ENCODE measurements at places on chromosomes 13 and 19.

DNA sequence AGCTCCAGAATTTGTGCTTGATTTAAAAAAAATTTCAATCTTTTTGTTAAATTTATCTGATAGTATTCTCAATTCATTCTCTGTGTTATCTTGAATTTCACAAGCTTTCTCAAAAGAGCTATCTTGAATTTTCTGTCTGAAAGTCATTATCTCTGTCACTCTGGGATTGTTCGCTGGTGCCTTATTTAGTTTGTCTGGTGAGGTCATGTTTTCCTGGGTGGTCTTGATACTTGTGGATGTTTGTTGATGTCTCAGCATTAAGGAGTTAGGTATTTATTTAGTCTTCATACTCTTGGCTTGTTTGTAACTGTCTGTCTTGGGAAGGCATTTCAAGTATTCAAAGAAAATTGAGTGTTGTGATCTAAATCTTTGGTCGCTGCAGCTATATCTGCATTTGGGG, 106.3 kb downstream of the TNFSF13B start:
- no peak for DNase-seq

GRCh38 chr19:5138606-5139582, 170.0 kb downstream of the KDM4B start:
- peak; percentile 87 for DNase-seq

DNA sequence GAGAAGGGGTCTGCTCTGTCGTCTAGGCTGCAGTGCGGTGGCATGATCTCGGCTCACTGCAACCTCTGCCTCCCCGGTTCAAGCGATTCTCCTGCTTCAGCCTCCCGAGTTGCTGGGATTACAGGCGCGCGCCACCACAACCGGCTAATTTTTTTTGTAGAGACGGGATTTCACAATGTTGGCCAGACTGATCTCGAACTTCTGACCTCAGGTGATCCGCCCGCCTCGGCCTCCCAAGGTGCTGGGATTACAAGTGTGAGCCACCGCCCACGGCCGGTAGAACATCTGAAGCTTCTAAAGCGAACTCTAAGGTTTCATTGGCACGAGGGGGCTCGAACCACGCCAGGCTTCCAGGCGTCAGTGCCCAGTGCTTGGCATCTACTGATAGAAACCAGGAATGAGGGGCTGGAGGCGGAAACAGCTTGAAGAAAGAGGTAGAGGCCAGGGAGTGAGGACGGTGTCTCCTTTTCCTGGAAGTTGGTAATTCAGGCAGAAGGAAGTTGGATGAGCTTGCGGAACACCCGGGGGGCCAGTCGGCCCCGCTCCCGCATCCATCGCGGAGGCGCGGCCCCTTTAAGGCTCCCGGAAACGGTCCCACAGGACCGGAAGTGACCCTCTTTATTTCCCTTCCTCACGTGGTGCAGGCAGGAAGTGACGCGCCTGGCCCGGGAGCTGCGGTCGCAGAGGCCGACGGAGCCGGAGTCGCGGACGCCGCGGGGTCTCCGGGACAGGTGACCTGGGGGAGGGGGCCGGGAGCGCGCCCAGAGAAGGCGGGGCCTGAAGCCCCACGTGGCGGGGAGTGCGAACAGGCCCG, at the start of gene CCDC9:
CCDC9 (plus strand) TSS at position 647 of the 814 bp plus-strand sequence. CDS start 1,876 bp downstream, outside the sequence.
- DNase-seq: peak; percentile 84

DNA sequence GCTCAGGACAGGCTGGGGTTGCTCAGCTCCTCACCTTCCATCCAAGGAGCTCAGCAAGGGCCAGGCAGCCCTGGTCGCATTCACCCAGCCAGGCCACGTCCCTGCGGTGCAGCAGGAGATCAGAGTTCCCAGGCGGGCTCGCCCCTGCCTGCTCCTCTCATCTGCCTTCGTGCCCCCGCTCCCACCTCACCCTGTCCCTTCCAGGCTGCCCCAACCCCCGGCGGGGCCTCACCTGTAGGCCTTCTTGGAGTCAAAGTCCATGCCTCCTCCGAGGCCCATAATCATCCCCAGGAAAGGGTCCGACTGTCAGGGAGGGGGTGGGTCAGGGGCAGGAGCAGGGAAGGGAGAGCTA, 1.3 kb upstream of the RINL start:
- DNase-seq: no peak

DNA sequence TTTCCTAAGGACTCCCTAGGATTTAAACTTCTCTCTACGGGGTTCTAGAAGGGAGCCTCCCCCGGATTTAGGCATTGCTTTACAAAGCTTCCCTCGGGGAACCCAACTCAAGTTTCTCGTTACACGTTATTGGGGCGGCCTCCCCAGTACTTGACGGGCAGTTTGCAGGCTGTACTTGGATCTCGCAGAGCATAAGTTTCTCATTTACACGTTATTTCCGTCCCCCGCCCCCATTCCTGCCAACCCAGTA, 584 bp downstream of the SMG9 start:
- DNase-seq: peak; percentile 50

DNA sequence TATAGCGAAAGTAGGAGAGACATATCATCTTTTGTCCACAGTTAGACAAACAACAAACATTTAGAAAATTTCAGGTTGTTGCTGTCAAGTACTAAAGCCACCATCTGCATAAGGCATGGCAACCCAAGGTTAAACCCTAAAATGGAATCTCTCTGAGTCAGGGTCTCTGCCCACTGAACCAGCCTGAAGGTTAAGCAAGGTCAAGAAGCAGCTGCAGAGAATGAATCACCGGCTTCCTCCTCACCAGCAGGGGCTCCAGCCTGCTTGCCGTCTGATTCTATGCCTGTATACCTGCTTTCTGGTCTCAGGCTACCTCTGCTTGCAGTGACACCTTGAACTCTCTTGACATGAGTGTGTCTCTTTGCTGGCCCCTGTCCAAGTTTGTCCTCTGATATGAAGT, 726.2 kb upstream of the SGCG start:
- no peak for DNase-seq

DNA sequence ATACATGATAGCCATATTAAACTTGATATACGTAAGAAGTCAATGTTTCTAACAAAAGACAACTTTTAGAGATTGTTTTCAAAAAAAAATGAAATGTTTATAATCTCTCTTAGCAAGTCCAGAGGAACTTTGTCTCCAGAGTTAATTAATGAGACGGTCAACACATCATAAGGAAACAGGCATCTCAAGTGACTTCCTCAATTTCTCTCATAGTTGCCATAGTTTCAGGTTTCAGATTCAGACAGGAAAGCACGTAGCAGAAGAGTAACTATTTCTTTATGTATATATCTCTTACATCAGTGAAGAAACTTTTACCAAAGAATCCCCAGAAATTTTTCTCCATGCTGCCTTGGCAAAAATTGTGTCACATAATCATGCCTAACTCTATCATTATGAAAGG, 159.6 kb upstream of the ATXN8OS start:
- DNase-seq: no peak

DNA sequence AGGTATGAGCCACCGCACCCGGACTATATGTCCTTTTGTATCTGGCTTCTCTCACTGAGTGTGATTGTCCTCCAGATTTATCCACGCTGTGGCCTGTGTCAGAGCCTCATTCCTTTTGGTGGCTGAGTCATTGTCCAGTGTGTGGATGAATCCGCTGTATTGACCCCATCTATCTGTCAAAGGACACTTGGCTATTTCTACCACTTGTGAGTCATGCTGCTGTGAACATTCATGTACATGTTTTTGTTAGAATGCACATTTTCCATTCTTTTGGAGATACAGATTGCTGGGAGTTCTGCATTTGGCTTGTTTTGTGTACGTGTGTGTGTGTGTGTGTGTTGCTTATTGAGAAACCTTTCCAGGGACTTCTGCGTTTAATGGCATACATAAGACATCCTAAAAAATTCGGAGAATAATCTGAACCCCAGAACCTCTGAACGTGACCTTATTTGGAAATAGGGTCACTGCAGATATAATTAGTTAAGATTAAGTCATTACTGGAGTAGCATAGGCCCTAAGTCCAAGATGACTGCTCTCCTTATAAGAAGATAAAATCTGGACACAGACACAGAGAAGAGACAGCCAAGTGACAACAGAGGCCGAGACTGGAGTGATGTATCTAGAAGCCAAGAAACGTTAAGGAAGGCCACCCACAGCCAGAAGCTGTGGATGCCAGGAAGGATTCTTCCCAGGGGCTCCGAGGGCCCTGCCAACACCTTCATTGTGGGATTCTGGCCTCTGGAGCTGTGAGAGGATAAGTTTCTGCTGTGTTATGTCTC, 4.9 kb upstream of the GIPC3 start:
- DNase-seq: no peak

GRCh38 chr19:30207357-30207756, 164.8 kb upstream of the ZNF536 start:
- DNase-seq: no peak

- no peak for DNase-seq
Observed at GRCh38 chr13:89688918-89689317, 1658.6 kb upstream of the MIR17HG start.

DNA sequence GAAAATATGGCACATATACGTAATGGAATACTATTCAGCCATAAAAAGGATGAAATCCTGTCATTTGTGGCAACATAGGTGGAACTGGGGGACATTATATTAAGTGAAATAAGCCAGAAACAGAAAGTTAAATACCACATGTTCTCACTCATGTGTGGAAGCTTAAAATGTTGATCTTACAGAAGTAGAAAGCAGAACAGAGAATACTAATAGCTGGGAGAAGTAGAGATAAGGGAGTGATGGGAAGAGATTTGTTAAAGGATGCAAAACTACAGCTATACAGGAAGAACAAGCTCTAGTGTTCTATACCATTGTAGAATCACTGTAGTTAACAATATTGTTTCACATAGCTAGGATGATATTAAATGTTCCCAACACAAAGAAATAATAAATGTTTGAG, 68.1 kb downstream of the RUBCNL start:
- DNase-seq: no peak

- no peak for DNase-seq
Observed at GRCh38 chr13:111968336-111969010, 98.5 kb upstream of the SOX1 start.

DNA sequence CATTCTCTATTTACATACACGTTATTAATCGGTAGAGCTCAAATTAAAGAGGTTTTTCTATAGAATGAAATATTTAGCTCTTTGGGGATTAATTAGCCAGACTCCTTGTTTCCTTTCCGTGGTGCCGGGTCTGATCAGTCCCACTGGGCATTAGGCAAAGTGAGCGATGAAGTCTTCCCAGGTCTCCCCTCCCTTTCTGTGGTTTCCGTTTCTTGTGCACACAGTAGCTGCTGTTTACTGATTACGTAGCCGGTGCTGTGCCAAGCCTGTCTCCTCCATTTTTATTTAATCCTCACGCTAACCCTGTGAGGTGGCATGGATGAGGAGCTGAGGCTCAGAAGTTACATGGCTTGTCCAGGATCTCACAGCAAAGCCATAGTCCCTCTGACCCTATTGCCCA, 9.0 kb downstream of the SLC25A15 start:
- DNase-seq: no peak

DNA sequence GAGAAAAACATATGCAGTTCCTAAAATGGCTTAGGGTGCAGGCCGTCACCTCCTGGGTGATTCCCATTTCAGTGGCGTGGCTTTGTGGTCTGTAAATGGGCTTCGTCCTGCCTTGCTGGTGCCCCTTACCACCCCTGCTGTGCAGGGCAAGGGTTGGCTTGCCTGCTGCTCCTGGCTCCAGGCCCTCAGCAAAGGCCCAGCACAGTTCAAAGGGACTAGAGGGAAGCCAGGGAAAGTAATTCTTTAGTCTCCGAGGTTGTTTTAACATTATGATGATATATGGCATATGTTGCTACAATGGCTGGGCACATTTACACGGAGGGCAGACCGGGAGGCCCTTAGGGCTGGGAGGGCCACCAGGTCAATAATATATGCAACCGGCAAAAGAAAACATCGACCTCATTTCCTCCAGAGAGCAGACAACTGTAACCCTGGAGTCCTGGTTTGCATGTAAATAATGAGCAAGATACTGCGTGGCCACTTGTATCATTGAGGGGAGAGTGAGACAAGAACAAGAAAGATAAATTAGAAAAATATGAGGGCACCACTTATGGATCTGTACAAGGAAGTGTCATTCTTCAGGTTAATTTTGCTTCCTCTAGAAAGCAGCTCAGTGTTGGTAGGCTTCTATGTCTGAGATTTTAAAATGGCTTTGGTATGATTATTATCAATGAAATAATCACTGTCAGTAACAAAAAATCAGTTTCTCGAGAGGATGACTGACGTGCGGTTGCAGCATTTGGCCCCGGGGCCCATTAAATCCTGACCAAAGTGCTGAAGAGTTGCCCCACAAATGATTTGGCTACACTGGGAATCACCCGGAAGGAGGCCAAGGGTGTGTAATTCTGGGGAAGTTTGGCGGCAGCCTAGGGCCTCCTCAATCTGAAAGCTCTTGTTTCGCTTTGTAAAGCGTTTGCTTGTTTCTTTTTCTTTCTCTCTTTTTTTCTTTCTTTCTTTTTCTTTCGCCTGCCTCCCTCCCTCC, 32.8 kb upstream of the URI1 start:
- no peak for DNase-seq

DNA sequence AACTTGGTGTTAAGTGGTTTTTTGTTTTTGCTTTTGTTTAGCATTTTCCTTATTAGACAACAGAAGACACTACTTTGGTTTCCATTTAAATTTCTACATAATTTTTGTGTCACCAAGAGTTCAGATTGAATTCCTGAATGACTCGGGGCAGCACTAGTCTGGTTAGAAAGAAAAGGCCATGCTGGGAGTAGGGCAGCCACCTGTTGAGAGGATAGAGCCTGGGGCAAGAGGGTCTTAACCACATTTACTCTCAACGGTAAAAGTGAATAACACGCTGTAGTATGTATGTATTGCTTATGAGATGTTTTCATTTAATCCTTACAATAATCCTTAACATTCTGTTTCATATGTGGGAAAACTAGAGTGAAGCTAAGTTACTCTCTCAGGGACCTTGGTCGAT, 71.6 kb downstream of the GPR12 start:
- no peak for DNase-seq

GRCh38 chr13:38519229-38519911, 167.5 kb upstream of the FREM2 start:
- no peak for DNase-seq

GRCh38 chr13:90902255-90902654, 445.2 kb upstream of the MIR17HG start:
- DNase-seq: no peak

DNA sequence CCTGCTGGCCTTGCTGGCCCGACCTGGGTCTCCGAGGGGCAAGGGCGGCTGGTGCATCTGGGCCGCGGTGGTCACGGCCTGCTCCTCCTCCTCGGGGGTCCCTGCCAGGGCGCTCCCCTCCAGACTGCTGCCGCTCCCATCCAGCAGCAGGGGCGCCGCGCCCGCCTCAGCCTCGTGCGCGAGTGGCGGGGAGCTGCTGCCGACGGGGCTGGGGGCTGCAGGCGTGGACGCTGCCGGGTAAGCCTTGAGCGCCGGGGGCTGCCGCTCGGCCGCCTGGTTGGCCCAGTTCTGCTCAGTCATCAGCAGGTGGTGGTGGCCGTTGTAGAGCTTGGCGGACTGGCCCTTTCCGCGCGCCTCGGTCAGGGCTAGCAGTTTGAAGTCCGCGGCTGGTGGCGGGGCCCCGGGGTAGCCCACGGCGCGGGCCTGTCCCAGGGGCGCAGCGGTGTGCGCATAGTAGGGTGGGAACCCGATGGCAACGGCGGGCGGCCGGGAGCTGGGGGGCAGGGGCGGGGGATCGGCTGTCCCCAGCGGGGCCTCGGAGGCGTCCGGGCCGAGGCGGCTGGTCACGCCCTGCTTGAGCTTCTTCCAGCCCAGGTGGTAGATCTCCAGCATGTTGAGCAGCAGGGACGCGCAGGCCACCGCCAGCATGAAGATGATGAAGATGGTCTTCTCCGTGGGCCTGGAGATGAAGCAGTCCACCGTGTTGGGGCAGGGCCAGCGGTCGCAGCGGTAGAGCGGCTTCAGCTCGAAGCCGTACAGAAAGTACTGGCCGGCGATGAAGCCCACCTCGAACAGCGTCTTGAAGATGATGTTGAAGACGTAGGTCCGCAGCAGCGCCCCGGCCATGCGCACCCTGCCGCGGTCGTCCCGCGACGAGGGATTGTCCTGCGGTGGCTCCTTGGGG, 18.6 kb downstream of the GJA3 start:
- no peak for DNase-seq

- DNase-seq: no peak
Observed at GRCh38 chr19:46745521-46746280, at the start of gene FKRP. Gene FKRP (plus strand): TSS chr19:46746057. CDS start chr19:46755451, 9,394 bp downstream.

Data from bone marrow (tissue), 2 donors.